ENCODE measurements at places on chromosomes 3 and 15.

GRCh38 chr3:38117748-38118420 lies 19.0 kb downstream of the ACAA1 start:
- peak; percentile 41 for DNase-seq

- no peak for DNase-seq
These were observed 259.7 kb downstream of the SOX2 start for GRCh38 chr3:181971424-181971823.

GRCh38 chr3:197516517-197516889 lies 39.3 kb downstream of the BDH1 start:
- DNase-seq: peak; percentile 48

DNA sequence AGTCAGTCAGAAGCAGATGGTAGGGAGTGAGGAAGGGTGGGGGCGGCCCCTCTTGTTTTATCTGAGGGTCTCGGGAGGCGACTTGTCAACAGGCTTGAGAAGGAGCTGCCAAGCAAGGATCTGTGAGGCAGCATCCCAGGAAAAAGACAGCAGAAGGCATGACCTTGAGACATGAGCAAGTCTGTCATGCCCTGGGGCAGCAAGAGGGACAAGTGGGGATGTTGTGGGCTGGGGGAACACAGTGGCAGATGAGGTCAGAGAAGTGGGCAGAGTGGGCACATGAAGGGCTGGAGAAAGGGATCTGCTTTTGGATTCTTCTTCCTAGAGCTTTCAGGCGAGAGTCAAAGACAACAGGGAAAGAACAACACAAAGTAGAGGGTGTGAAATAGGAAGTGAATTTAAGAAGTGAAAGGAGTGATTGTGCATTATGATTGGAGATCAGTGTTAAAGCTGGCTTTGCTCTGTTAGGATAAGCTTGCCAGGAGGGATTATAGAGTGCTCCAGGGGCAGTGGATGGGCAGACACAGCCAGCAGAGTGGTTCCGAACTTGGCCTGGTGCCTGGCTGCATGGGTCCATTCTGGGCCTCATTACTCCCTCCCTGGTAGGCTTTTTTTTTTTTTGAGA lies 73.3 kb downstream of the USP13 start:
- no peak for DNase-seq

GRCh38 chr15:72183781-72184164 lies 13.8 kb downstream of the GRAMD2A start:
- DNase-seq: no peak

DNA sequence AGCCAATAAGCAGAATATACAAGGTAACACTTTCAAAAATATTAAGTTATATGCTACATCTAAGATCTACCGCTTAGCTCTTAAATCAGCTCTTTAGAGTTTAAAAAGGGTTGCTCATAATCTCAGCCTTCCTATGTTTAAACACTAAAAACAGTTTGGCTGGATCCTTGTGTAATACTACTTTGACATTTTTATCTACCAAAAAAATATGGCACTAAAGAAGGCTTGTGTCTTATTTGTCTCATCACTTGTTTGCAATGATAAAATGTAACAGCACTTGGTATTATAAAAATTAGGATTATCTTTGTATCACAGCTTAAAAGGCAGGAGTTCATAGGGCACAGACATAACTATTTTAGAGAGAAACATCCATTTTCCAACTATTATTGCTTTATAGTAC lies 9.8 kb downstream of the ANKRD28 start:
- DNase-seq: no peak

GRCh38 chr3:46661776-46662766 lies 31.4 kb downstream of the ALS2CL start:
- DNase-seq: no peak

DNA sequence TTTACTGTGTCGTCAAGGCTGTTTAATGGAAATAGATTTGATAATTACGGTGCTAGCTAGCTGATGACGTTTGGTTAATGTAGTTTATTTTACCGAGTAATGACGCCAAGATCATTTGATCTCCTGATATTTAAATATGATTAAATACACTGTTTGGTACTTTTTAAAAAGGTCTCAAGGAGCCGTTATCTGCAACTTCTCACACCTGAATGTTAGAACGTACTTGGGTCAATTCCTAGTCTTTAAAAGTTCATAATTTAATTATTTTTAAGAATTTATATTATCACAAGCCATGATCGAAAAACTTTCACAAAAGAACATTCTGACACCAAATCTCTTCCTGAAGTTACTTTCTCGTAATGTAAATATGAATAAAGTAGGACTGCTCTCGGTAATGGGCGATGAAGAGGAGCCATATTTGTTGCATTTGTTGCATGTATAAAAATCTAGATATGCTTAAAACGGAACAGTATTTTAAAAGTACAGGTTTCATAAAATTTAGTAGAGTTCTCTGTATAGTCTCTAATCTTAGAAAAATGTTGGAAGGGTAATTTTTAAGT lies 16.2 kb upstream of the CHD2 start:
- DNase-seq: no peak

- DNase-seq: no peak
These were observed 4.0 kb downstream of the HDAC11 start for GRCh38 chr3:13483988-13484695.

GRCh38 chr3:140035871-140036270 lies 100.9 kb downstream of the CLSTN2 start:
- no peak for DNase-seq

DNA sequence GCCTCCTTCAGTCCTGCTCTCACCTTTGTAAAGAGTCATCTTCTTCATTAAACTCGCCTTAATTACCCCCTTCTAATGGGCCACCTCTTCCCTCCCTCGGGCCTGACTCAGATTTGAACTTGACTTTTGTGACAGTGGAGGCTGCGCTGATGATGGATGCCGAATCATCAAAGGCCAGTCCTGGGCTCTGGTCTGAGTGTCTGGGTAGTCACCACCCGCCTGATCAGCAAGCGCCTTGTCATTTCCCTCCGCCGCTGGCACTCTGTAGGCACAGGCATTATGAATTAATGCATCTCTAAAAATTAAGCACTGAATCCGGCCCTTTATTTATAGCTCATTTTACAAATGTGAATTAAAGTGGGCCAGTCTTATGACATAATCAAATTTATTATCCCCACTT lies 116.7 kb upstream of the PROK2 start:
- DNase-seq: no peak

DNA sequence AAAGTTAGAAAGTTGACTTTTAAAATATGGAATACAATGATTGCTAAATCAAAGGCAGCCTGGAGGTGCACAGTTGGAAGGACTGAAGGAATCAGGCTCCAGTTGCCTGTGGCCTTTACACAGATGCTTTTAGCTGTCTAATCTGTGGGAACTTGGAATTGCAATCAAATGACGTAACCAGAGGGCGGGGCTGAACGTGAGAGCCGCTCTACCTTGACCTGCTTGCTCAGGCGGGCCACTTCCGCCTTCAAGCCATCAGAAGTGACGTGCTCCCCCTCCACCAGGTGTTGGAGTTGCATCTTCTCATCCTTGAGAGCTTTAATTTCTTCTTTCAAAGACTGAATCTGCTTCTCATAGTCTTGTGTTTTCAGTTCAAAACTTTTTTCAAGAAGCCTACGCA lies 37.7 kb upstream of the GNB5 start:
- DNase-seq: peak; percentile 28

- no peak for DNase-seq
These were observed 138.8 kb downstream of the BBX start for GRCh38 chr3:107661447-107662123.

GRCh38 chr3:46353090-46353489 lies 821 bp upstream of the CCR2 start:
- DNase-seq: no peak

- DNase-seq: no peak
These were observed 123.7 kb upstream of the ATP2B2 start for GRCh38 chr3:10628891-10629670.

GRCh38 chr3:149579161-149579560 lies 78.7 kb downstream of the WWTR1 start:
- no peak for DNase-seq

DNA sequence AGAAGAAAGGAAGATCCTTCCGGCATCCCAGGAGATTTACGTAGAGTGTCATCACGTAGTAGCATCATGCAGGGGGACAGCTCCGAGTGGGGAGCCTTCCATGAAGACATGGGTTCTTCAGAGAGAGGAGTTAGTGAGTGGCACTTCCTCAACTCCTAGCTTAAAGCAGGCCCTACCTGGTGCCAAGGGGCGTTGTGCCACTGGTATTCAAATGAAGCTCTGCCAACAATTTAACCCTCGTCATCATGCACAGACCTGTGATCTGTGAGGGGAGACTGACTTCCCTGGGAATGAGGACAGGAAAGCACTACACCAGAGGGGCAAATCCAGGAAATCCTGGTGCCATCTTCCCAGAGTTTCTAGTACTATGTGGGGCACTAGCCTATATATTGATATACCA lies 59.0 kb downstream of the TMEM266 start:
- no peak for DNase-seq

GRCh38 chr3:5275529-5275928 lies 88.0 kb downstream of the EDEM1 start:
- no peak for DNase-seq

GRCh38 chr3:44414517-44415090 lies 62.9 kb downstream of the ZNF445 start:
- DNase-seq: no peak

DNA sequence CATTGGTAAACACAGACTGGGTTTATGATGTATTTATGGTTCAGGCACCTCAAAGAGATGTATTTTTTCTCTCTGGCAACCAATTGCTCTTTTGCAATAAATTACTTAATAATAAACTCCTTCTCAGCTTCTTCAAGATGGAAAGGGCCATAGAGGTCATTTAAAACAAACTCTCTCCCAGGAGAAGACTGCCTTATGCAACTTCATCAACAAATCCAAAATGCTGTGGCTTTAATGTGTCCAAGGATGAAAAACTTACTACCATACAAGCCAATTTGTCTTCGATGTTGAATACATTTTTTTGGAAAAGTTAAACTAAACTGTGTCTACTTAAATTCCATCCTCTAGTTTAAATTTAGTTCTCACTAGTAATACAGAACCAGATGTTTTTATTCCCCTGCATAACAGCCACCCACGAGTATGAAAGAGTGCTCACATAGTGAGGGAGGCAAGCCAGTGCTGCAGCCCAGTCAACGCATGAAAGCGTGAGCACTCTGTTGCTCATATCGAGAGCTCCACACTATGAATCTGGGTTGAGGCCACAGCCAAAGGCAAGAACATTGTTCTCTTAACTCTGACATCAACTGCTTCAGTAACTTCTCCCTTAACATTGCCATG lies 761.3 kb upstream of the GRM7 start:
- no peak for DNase-seq

- peak; percentile 61 for DNase-seq
These were observed 589 bp downstream of the NEIL1 start for GRCh38 chr15:75347222-75348033.

DNA sequence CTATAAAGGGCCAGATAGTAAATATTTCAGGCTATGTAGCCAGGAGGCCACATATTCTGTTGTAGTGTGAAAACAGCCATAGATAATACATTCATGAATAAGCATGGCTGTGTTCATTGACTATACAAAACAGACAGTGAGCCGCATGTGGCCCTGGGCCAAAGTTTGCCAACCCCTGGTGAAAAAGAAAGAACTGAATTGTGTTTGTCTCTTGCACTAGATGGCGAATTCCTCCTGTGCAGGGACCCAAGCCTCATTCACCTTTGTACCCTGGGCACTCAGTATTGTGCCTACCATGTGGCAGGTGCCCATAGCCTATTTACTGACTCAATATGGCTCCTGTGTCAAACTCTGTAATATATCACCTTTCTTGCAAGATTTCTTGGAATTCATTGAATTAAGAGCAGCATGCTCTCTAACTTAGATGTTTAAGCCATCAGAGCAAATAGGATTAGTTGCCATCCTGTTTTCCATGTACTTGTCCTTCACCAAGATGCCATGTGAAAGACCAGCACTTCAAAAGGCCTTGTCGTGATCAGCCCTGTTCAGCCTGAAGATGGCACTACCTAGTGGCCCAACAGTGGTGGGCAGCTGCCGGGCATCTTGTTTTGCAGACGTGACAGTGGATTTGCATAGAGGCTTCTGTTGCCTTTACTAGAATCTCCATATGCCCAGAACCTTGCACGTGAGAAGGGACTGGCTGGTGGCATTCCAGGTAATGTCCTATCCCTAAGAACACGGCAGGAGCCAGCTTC lies 50.9 kb upstream of the CMTM7 start:
- DNase-seq: no peak

DNA sequence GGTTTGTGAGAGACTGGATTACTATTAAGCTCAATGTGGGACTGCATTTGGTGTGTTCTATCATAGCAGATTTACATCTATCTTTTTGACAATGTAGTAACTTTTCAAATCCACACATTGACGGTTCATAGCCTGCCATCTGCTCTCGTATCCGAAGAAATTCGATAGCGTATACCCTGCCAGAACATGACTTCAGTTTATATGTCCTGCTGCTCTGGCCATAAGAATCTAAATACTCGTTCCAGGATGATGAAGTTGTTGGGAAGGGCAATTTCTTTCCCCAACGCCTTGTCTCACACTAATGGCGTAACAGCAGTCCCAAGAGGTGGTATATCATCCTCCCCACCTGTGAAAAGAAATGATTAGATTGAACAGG lies 180.0 kb downstream of the LSAMP start:
- DNase-seq: no peak

GRCh38 chr15:75952525-75952924 lies 48.8 kb downstream of the FBXO22 start:
- no peak for DNase-seq

GRCh38 chr3:183116025-183116614 lies 16.8 kb upstream of the MCCC1 start:
- DNase-seq: peak; percentile 27

- no peak for DNase-seq
These were observed 28.9 kb downstream of the LINGO1 start for GRCh38 chr15:77603611-77604336.

- DNase-seq: peak; percentile 8
These were observed 479.1 kb downstream of the ZBBX start for GRCh38 chr3:166900866-166901577.

DNA sequence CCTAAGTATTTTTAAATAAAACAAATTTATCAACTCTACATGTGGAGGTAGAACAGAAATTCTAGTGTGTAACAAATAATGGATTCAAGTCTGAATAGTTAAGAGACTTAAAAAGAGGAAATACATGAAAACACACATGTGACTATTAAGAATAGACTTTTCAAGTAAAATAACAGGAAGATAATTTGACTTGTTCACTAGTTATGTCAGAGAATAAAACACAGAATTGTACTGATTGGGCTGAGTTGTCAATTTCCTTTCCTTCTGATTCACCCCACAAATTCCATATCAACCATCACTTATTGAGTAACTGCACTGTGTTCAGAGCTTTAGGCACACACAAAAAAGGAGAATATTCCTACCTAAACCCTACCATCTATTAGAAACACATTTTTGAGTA lies 557.2 kb downstream of the TUSC7 start:
- no peak for DNase-seq

- DNase-seq: peak; percentile 33
These were observed 497 bp upstream of the RPLP1 start for GRCh38 chr15:69451951-69452691.

- DNase-seq: no peak
These were observed 480.3 kb upstream of the ALCAM start for GRCh38 chr3:104886220-104886995.

DNA sequence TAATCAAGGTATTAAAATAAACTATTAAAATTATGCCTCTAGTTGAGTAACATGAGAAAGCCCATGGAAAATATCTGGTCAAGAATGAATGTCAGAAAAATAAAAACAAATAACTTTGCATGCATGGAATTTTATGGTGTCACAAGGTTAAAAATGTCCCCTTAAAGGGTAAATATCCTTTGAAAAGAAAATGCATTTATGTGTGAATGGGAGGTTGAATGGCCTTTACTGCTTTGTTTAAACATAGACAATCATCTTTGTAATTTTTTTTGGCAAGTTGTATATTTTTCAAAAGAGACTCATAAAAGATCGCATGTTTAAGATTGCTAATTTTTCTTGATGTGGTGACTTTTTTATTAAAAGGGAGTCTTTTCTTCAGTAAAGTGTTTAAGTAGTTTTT lies 564.2 kb downstream of the NR2F2 start:
- DNase-seq: no peak
